HFFc6 (cell line): ENCODE measurements at places on chromosomes 16 and 17.
A peak's percentile ranks its signal among the peaks of the same experiment; 100 is the strongest.

DNA sequence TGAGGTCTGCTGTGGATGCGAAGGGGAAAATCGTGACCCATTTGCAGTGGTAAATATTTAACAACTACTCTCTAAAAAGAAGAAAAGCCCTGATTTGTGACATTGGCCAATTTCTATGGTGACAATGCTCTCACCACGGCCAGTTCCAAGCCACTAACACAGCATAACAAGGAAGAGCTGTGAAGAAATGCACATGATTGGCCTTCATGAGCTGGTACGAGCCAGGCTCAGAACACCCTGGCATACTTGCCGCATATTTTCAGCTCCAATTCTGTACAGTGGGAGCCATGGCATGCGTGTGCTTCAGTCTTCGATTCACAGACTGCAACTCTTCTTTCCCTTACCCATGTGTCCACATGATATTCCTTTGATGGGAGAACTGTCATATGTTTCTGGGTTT is 363.9 kb upstream of the CDH5 start:
- no peak overlapping the region for H3K4me3 ChIP-seq
- DNase-seq = no peak
- no peaks in the 10 kb centered on the region for H3K36me3 ChIP-seq
- H3K27ac ChIP-seq = no peak overlapping the region
- peaks cover 13% of the 10 kb centered on the region for H3K4me1 ChIP-seq

GRCh38 chr16:17452922-17453321 is 17.8 kb downstream of the XYLT1 start:
- H3K27me3 ChIP-seq = no peaks in the 10 kb centered on the region
- DNase-seq = peak; percentile 7
- peaks cover 14% of the 10 kb centered on the region for H3K4me1 ChIP-seq
- 0 out of 2 replicates have a peak, but pooled peaks cover 4% of the 10 kb centered on the region for H3K36me3 ChIP-seq

GRCh38 chr17:66175892-66176291 is 16.0 kb downstream of the CEP112 start:
- H3K27ac ChIP-seq = no peak overlapping the region
- no peaks in the 10 kb centered on the region for H3K4me1 ChIP-seq
- no peaks in the 10 kb centered on the region for H3K27me3 ChIP-seq

- peaks cover 32% of the 10 kb centered on the region for H3K4me1 ChIP-seq
- H3K36me3 ChIP-seq = no peaks in the 10 kb centered on the region
- peaks cover 2% of the 10 kb centered on the region; the same call in 1 of the 2 replicates for H3K27me3 ChIP-seq
- H3K27ac ChIP-seq = no peak overlapping the region
- no peak overlapping the region for H3K4me3 ChIP-seq
- no peak for DNase-seq
These were observed 82.1 kb downstream of the SLC39A11 start for GRCh38 chr17:73010414-73010813.

GRCh38 chr16:85577899-85578598 is 35.1 kb upstream of the GSE1 start:
- peaks cover 44% of the 10 kb centered on the region for H3K4me1 ChIP-seq
- DNase-seq = no peak
- H3K36me3 ChIP-seq = peaks cover 4% of the 10 kb centered on the region
- no peaks in the 10 kb centered on the region; the same call in none of the 2 replicates for H3K27me3 ChIP-seq
- no peak overlapping the region for H3K4me3 ChIP-seq
